Progenitor cell of endocrine pancreas (in vitro differentiated cells): ENCODE measurements at places on chromosomes 5 and 9. TPM values are rescaled to one million over a fixed set of nuclear protein-coding genes. Genes with fewer than 3 reads are reported as not detected.
A peak's percentile ranks its signal among the peaks of the same experiment; 100 is the strongest.

DNA sequence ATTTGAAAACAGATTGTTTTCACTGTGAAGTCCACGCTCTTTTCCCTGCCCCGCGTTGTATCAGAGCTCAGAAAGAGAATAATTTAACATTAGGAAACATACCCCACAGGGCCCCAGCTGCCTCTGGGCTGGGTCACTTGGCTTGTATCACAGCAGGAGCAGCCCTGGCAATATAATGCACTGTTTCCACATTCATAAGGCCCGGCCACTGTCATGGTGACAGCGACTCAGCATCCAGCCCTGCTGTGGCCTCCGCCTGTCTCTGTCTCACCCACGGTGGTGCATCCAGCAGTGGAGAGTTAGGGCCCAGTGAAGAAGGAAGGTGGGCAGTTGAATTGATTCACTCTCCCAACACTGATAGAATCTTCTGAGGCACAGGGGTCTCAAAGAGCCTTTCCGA lies 188.9 kb downstream of the NSG2 start:
- H3K27ac ChIP-seq = no peak overlapping the region
- H3K27me3 ChIP-seq = peaks cover 13% of the 10 kb centered on the region
- DNase-seq = no peak
- H3K4me1 ChIP-seq = no peaks in the 10 kb centered on the region
- H3K4me3 ChIP-seq = no peak overlapping the region

- H3K4me1 ChIP-seq = peaks cover under 1% of the 10 kb centered on the region
- peaks cover 6% of the 10 kb centered on the region for H3K36me3 ChIP-seq
- no peak overlapping the region for H3K4me3 ChIP-seq
- no peak overlapping the region for H3K27ac ChIP-seq
- DNase-seq = no peak
These were observed 18.1 kb downstream of the SLC36A1 start for GRCh38 chr5:151465476-151465875.

ANGPTL2 gene
- 4.7 and 5.3 TPM in 2 replicates for total RNA-seq

DNA sequence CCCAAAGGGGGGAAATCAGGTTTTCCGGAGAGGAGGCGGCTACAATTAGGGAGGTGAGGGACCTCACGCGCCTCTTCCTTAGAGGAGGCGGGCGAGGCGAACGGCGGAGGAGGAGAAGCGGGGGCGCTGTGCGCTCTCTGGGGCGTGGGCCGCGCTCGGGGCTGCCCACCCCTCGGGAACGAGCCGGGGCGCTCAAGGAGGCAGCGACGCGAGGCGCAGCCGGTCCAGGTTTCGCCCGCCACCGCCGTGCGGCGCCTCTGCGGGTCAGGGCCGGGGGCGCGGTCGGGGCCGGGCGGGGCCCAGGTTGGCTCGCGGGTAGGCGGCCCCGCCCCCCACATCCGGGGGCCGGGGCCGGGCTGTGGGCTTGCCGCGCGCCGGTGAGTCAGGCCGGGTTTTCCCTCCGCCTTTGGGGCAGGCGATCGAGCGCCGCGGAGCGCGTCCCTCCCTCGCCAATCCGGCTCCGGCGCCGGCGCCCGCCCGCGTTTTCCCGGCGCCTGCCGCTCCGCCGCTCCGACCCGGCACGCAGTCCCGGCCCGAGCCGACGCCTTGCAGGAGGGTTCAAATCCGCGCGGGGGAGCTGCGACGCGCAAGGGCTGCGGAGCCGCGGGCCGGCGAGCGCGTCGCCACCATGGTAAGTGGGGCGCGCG lies at the start of gene N4BP3:
Gene N4BP3, plus strand, starts transcription at position 392 of the 647 bp plus-strand sequence. CDS start 6,052 bp downstream, outside the sequence.
- peak; percentile 78 for DNase-seq
- peak within 1 kb of the TSS; percentile 87 for H3K4me3 ChIP-seq

DNA sequence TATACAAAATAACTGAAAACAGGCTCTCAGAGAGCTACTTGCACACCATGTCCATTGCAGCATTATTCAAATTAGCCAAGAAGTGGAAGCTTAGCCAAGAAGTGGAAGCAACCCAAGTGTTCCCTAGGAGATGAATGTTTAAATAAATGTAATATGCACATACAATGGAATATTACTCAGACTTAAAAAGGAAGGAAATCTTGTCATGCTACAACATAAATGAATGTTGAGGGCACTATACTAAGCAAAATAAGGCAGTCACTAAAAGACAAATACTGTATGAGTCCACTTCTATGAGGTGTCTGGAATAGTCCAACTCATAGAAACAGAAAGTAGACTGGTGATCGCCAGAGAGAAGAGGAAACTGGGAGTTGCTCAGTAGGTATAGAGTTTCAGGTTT lies 438.1 kb downstream of the MAT2B start:
- DNase-seq = no peak
- H3K36me3 ChIP-seq = no peaks in the 10 kb centered on the region
- H3K27ac ChIP-seq = peak overlapping the region; percentile 56
- no peak overlapping the region for H3K4me3 ChIP-seq
- no peaks in the 10 kb centered on the region for H3K4me1 ChIP-seq
- no peaks in the 10 kb centered on the region for H3K27me3 ChIP-seq

ARHGEF37 gene
- total RNA-seq = 2.4 and 3.3 TPM in 2 replicates

CBY3 gene
- total RNA-seq = not detected in 2 replicates

- no peak for DNase-seq
- H3K4me3 ChIP-seq = no peak overlapping the region
- peaks cover 35% of the 10 kb centered on the region for H3K4me1 ChIP-seq
- no peaks in the 10 kb centered on the region for H3K27me3 ChIP-seq
These were observed 107.3 kb downstream of the CD180 start for GRCh38 chr5:67089200-67089725.

DNA sequence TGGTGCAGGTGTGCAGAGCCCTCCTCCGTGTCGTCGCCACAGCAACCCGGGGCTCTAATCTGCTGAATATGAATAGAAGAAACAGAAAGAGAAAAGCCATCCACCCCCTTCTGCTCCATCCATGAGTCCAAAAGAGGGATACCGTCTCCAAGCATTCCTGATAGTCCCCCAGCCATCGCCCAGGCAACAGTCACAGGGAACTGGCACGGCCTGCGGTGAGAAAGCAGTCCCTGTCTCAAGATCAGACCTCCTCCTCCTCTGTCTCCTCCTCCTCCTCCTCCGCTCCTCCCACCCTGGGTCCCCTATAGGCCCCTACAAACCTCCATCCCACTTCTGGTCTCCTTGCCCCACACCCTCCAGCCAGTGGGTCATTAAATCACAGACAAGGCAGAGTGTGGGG lies 308.1 kb upstream of the MPDZ start:
- H3K27me3 ChIP-seq = no peaks in the 10 kb centered on the region
- H3K27ac ChIP-seq = no peak overlapping the region
- H3K4me3 ChIP-seq = no peak overlapping the region
- H3K4me1 ChIP-seq = no peaks in the 10 kb centered on the region

- H3K27me3 ChIP-seq = no peaks in the 10 kb centered on the region
- H3K4me1 ChIP-seq = peaks cover 14% of the 10 kb centered on the region
- H3K4me3 ChIP-seq = no peak overlapping the region
- H3K36me3 ChIP-seq = peaks cover 5% of the 10 kb centered on the region
These were observed 10.9 kb upstream of the SPOUT1 start for GRCh38 chr9:128840524-128840923.

RASGEF1C gene
- total RNA-seq = 0.51 and 1.3 TPM in 2 replicates

PGM5 gene
- total RNA-seq = 3.6 and 3.9 TPM in 2 replicates

- H3K27ac ChIP-seq = peak overlapping the region; percentile 95
- peaks cover 40% of the 10 kb centered on the region for H3K4me1 ChIP-seq
- peaks cover 2% of the 10 kb centered on the region for H3K36me3 ChIP-seq
- H3K4me3 ChIP-seq = peak overlapping the region; percentile 48
- DNase-seq = no peak
These were observed 25.9 kb downstream of the ZDHHC11B start for GRCh38 chr5:758698-759053.

DNA sequence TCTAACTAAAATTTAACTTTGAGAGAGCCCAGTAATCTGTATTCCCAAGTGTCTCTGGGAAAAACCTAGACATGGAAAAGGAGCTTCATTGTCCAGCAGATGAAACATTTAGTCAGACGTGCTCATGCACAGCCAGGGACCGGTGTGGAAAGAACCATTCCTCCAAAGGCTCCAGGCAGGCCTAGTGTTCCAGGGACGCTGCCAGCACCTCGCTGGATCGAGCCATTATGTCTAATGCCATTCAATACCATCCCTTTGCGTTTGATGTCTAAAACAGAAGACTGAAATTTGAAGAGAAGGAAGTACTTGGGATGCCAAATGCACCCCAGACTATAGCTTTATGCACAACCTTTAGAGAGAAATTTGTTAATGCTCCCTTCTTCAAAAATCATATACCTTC lies 1.4 kb upstream of the CHSY3 start:
- H3K27ac ChIP-seq = no peak overlapping the region
- no peaks in the 10 kb centered on the region for H3K36me3 ChIP-seq
- no peak for DNase-seq
- H3K4me1 ChIP-seq = peaks cover 9% of the 10 kb centered on the region
- H3K27me3 ChIP-seq = peaks cover 57% of the 10 kb centered on the region

SAPCD2 gene
- total RNA-seq = 15.1 and 15.3 TPM in 2 replicates

- H3K27ac ChIP-seq = peak within 1 kb of the TSS; percentile 96
- no peak within 1 kb of the TSS for H3K4me3 ChIP-seq
- DNase-seq = peak; percentile 93
- H3K36me3 ChIP-seq = no peaks in the 10 kb centered on the region
- H3K27me3 ChIP-seq = no peaks in the 10 kb centered on the region
These were observed at the start of gene DENND4C for GRCh38 chr9:19230355-19231125. TSS of gene DENND4C (plus strand) at chr9:19230693. CDS start at chr9:19276175, 45,482 bp downstream.

GLRA1 gene
- not detected in 2 replicates for total RNA-seq

IRX1 gene
- 2.4 and 2.6 TPM in 2 replicates for total RNA-seq

ROR2 gene
- total RNA-seq = 23.6 and 23.9 TPM in 2 replicates

DNA sequence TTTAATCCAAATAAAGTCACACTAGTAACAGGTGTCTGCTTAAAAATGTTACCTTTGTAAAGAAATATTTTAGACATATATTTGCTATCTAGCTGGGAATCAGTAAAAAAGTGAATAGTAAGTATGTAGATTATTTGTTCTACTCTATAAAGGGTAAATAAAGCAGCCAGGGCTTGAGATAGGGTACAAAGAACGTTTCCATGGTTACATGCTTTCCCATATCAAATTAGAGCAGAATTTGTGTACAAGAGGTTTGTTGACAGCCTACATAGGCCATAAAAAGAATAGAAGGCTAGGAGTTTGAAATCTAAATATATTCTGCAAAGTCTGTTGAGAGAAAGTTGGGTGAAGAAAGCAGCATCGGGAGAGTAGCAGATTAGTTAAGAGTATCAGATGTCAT lies 160.9 kb upstream of the POU5F2 start:
- H3K27ac ChIP-seq = peak overlapping the region; percentile 40
- no peaks in the 10 kb centered on the region for H3K36me3 ChIP-seq
- H3K27me3 ChIP-seq = no peaks in the 10 kb centered on the region

- no peak overlapping the region for H3K27ac ChIP-seq
- peaks cover 6% of the 10 kb centered on the region for H3K36me3 ChIP-seq
- DNase-seq = no peak
- no peaks in the 10 kb centered on the region for H3K4me1 ChIP-seq
- H3K27me3 ChIP-seq = no peaks in the 10 kb centered on the region
These were observed 105.2 kb downstream of the GNAQ start for GRCh38 chr9:77926371-77926878.

GRCh38 chr5:67581203-67581602 lies 384.6 kb upstream of the CD180 start:
- DNase-seq = no peak
- no peak overlapping the region for H3K27ac ChIP-seq
- H3K4me1 ChIP-seq = peaks cover 3% of the 10 kb centered on the region
- no peak overlapping the region for H3K4me3 ChIP-seq
- no peaks in the 10 kb centered on the region for H3K36me3 ChIP-seq

DNA sequence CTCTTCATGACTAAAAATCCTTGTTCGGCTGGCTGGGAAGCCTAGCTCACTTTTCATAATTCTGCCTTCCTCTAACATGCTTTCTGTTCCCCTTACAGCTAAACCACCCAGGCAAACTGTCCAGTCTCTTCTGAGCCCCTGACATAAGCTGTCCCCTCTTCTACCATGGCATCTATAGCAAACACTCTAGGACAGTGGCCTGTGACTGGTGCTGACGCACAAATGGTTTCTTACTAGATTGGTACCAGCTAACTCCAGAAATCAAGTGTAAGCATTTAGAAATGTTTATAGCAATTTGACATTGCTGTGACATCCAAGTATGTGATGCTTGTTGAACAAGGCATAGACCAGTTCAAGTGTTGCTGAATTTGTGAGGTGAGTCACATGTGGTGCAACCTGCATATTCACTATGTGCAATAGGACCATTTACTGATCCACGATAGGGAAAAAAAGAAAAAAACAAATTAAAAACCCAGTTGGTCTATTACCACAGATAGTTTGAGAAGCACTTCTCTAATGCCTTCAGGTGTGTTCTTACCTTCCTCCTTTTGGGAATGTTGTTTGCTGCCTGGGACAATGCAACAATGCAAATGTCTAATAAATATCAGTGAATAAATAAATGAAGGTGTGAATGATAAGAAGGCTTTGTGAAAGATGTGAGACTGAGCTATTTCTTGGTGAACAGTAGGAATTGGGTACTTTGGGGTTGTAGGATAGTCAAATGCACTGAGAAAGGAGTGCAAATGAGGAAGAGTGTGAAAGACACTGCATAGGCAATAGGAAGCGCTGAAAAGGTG lies 22.4 kb downstream of the ELOVL7 start:
- no peaks in the 10 kb centered on the region for H3K4me1 ChIP-seq
- H3K27me3 ChIP-seq = no peaks in the 10 kb centered on the region
- H3K4me3 ChIP-seq = no peak overlapping the region

ZFP2 gene
- 4.3 and 4.9 TPM in 2 replicates for total RNA-seq

PCDHB4 gene
- 4.4 and 4.6 TPM in 2 replicates for total RNA-seq

GRCh38 chr5:160903076-160903475 lies 51.1 kb upstream of the ATP10B start:
- H3K27me3 ChIP-seq = no peaks in the 10 kb centered on the region
- no peaks in the 10 kb centered on the region for H3K36me3 ChIP-seq
- no peak for DNase-seq
- peaks cover 24% of the 10 kb centered on the region for H3K4me1 ChIP-seq
- no peak overlapping the region for H3K27ac ChIP-seq

- H3K27ac ChIP-seq = no peak overlapping the region
- H3K4me3 ChIP-seq = no peak overlapping the region
- peaks cover 6% of the 10 kb centered on the region for H3K4me1 ChIP-seq
- H3K27me3 ChIP-seq = no peaks in the 10 kb centered on the region
These were observed 94.3 kb downstream of the TSSK1B start for GRCh38 chr5:113340537-113340936.

PLCXD3 gene
- total RNA-seq = 1.1 and 1.2 TPM in 2 replicates

ECSCR gene
- total RNA-seq = not detected in 2 replicates

- H3K36me3 ChIP-seq = peaks cover 33% of the 10 kb centered on the region
- no peak overlapping the region for H3K27ac ChIP-seq
- H3K27me3 ChIP-seq = no peaks in the 10 kb centered on the region
- H3K4me3 ChIP-seq = no peak overlapping the region
- DNase-seq = no peak
These were observed 251.3 kb upstream of the DAP start for GRCh38 chr5:11012295-11012694.

GRCh38 chr5:33491941-33492340 lies 51.2 kb downstream of the TARS1 start:
- no peaks in the 10 kb centered on the region for H3K27me3 ChIP-seq
- peaks cover 4% of the 10 kb centered on the region for H3K4me1 ChIP-seq
- no peak overlapping the region for H3K27ac ChIP-seq

MAMDC2 gene
- 0.27 and 0.60 TPM in 2 replicates for total RNA-seq
